ENCODE measurements at places on chromosomes 13 and 19.

- no peaks in the 10 kb centered on the region for H3K27me3 ChIP-seq
- H3K4me3 ChIP-seq = no peak overlapping the region
- DNase-seq = no peak
- H3K27ac ChIP-seq = no peak overlapping the region
- H3K4me1 ChIP-seq = no peaks in the 10 kb centered on the region
Measured at GRCh38 chr13:39102981-39103490, 64.8 kb downstream of the NHLRC3 start.

DNA sequence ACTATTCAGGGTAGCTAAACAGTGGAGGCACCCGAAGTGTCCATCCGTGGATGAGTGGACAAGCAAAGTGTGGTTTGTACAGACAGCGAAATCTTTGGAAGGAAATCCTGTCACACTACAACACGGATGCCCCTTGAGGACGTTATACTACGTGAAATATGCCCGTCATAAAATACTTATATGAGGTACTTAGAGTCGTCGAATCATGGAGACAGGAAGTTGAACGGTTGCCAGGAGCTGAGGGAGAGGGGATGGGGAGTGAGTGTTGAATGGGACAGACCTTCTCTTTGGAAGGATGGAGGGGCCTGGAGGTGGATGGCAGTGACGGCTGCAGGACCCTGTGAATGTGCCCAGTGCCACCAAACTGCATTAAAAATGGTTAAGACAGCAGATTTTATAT lies 11.6 kb downstream of the ATP4B start:
- no peak overlapping the region for H3K27ac ChIP-seq
- H3K4me3 ChIP-seq = no peak overlapping the region
- H3K36me3 ChIP-seq = peaks cover 24% of the 10 kb centered on the region
- H3K4me1 ChIP-seq = no peaks in the 10 kb centered on the region
- no peak for DNase-seq

- H3K27ac ChIP-seq = no peak overlapping the region
- no peak overlapping the region for H3K4me3 ChIP-seq
Measured at GRCh38 chr13:98883998-98884397, 93.9 kb downstream of the DOCK9 start.

- no peak for DNase-seq
- H3K36me3 ChIP-seq = peaks cover 54% of the 10 kb centered on the region
- H3K4me3 ChIP-seq = no peak overlapping the region
- H3K27ac ChIP-seq = no peak overlapping the region
- H3K4me1 ChIP-seq = no peaks in the 10 kb centered on the region
Measured at GRCh38 chr19:48450441-48450840, 4.7 kb downstream of the GRWD1 start.

GRCh38 chr19:46451352-46451751 lies 20.0 kb downstream of the PNMA8A start:
- no peak for DNase-seq
- H3K4me3 ChIP-seq = no peak overlapping the region
- no peak overlapping the region for H3K27ac ChIP-seq
- H3K36me3 ChIP-seq = no peaks in the 10 kb centered on the region
- no peaks in the 10 kb centered on the region for H3K4me1 ChIP-seq
- no peaks in the 10 kb centered on the region for H3K27me3 ChIP-seq

- no peaks in the 10 kb centered on the region for H3K27me3 ChIP-seq
- no peak overlapping the region for H3K27ac ChIP-seq
- no peaks in the 10 kb centered on the region for H3K4me1 ChIP-seq
Measured at GRCh38 chr19:23772675-23773063, 14.0 kb upstream of the ZNF681 start.

- H3K4me3 ChIP-seq = no peak overlapping the region
- H3K36me3 ChIP-seq = no peaks in the 10 kb centered on the region
- no peak for DNase-seq
- no peaks in the 10 kb centered on the region for H3K4me1 ChIP-seq
Measured at GRCh38 chr13:39463611-39464010, 139.4 kb downstream of the LHFPL6 start.

- DNase-seq = peak; percentile 42
- no peaks in the 10 kb centered on the region for H3K36me3 ChIP-seq
- no peak overlapping the region for H3K27ac ChIP-seq
- no peaks in the 10 kb centered on the region for H3K27me3 ChIP-seq
- H3K4me3 ChIP-seq = no peak overlapping the region
Measured at GRCh38 chr13:21872795-21873194, 201.9 kb downstream of the FGF9 start.
